Renal cortex interstitium (tissue), 15 donors: ENCODE measurements at places on chromosomes 16 and 17. TPM values are rescaled to one million over a fixed set of nuclear protein-coding genes. Genes with fewer than 3 reads are reported as not detected.
A peak's percentile ranks its signal among the peaks of the same experiment; 100 is the strongest.

DNA sequence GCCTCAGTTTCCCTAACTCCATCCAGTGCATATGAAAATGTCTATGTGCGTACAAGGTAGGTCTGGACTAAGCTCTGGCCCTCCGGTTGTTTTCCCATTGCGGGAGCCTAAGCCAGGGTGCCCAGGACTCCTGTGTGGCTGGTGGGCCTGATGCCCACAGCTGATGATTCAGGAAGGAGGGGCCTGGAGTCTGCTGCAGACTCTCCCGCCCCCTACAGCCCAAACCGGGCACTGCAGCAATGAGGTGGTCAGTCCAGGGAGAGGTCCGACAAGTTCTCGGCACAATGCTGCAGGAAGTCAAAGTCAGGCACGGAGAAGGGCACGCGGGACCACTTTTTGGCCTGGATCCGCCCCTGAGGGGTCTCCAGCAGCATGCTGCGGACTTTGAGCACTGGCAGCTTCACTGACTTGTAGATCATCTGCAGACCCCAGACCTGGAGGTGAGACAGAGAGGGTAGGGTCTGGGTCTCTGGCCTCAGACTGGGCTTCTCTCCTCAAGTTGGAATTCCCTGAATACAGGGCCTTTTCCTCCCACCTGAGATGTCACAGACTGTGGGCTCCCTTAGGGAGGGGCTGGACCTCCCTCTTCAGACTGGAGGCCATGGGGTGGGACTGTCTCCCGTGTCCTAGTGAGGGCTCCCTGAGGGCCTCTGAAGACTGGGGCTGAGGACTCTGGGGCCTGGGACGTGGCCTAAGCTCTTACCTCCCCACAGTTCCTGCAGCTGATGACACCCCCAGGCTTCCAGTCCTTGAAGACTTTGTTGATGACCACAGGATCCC lies 3.4 kb upstream of the ZNF385C start:
- DNase-seq = no peak

DNA sequence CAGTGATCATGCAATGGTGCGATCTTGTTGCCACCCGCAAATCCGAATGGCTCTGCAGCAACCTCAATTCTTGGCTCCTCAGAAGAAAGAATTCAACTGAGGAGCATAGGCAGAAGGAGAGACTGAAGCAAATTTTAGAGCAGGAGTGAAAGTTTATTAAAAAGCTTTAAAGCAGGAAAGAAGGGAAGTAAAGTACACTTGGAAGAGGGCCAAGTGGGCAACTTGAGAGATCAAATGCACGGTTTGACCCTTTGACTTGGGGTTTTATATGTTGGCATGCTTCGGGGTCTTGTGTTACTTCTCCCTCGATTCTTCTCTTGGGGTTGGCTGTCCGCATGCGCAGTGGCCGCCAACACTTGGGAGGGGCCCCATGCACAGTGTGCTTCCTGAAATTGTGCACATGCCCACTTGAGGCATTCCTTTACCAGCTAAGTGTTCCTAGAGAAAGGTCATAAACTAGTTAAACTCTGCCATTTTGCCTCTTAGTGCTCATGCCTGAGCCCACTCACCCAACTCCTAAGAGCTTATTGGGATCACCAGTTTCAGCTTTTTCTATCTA lies 36.7 kb downstream of the ZNRF1 start:
- no peak for DNase-seq

SLC6A2 gene
- 0.17 TPM for polyA plus RNA-seq

TEDC2 gene
- 8.5 TPM for polyA plus RNA-seq

OTOP2 gene
- polyA plus RNA-seq = not detected

LSM12 gene
- 37.2 TPM for polyA plus RNA-seq

KRTAP1-5 gene
- not detected for polyA plus RNA-seq

- DNase-seq = no peak
Observed at GRCh38 chr17:8155231-8155995, 3.2 kb upstream of the PER1 start.

- peak; percentile 1 for DNase-seq
Observed at GRCh38 chr17:29514792-29515191, 52.0 kb downstream of the ABHD15 start.

GRCh38 chr17:27284811-27285415 lies 9.0 kb upstream of the WSB1 start:
- DNase-seq = no peak

DNA sequence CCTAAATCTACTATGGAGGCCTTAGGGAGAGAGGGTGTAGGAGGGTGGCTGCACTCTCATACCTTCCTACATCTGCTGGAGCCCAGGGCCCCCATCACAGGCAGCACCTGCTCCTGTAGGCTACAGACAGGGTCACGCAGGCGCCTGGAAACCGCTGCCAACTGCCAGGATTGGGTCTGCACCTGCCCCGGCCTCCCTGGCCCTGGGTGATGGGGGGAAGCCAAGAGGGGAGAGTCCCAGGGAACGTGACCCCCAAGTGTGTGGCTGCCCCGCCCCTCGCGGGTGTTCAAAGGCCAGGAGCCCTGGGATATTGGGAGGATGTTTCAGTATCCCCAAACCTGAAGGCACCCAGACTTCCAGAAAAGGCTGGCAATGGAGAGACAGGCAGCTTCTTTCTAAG lies 5.6 kb upstream of the TEX19 start:
- no peak for DNase-seq

- no peak for DNase-seq
Observed at GRCh38 chr17:49819138-49819537, 28.7 kb downstream of the TAC4 start.

CCL4L2 gene
- 1.7 TPM for polyA plus RNA-seq

DNA sequence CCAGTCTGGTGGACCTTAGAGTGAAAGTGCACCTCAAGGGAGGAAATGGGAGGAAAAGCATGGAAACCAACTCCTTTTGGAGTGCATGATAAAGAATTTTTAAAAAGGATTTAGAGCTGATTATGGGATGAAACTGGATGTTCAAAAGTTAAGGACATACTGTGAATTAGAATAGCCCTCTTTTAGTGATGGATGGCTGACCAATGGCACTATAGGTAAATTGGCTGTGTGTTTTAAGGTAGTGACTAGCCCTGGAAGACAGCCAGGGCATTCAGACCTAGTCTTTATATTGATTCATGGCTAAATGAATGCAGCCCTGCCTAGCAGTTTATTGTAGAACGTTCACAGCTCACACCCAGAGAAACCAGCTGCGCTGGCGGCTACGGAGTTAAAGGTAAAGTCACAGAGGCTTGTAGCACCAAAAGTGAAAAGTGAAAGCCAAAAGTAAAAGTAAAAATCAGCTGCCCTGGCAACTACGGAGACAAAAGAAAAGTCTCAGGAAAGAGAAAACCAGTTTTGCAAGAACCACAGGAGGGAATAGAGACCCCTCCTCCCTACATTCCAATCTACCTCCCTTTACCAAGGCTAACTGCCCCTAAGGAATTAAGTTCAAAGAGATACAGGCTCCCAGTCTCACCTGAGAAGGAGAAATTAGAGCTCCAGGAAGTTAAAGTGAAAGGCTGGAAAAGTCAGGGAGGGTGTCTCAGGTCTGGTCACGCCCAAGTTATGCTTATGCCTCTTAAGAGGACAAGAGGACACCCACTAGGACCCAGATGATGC lies 21.8 kb downstream of the ACSM1 start:
- peak; percentile 40 for DNase-seq

SLC5A10 gene
- polyA plus RNA-seq = 1.1 TPM

GRCh38 chr16:4113358-4114256 lies 2.6 kb downstream of the ADCY9 start:
- DNase-seq = no peak

DNA sequence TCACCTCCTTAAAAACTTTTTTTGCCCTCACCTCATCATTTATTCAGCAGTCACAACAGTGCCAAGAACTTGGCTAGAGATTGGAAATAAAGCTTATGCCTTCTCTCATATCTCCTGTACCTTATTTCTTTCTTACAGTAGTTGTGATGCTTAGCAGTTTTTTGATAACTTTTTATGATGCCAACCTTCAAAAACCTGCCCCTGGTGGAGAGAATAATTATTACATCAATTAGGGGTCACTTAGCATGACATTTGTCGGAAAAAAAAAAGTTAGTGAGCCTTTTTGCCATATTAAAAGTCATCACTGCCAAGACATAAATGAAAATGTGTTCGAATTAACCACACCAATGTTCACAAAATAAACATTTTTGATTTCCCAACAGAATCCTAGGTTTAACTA lies 296.6 kb downstream of the WWOX start:
- DNase-seq = no peak

DNA sequence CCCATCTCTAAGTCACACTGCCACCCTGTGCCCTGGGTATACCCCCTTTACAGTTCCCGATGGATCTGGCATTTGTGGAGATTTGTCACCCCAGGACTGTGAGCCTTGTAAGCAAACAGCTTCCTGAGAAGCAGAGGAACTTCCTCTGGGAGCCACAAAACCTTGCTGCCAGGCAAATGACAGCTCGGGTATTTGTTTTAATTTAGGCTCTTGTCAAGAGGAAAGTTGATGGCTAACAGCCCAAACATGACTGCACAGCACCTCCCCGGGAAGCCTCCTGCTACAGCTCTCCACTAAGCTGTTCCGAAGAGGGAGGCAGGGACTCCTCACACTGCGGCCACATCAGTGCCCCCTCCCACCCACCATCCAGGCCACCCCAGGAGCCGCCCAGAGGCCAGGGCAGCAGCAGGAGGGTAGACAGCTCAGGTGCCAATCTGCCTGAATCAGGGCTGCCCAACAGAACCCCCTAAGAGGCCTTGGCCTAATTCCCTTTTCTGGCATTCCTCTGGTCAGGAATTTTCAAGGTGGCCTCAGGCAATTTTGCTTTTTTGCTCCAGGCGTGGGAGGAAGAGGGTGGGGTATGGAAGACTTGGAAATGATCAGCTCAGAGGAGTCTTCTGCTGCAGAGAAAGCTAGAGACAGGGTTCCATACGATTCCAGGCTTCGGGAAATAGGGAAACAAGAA lies 2.6 kb downstream of the ABR start:
- DNase-seq = no peak

- DNase-seq = no peak
Observed at GRCh38 chr16:84864326-84864955, 44.7 kb downstream of the CRISPLD2 start.

CDH1 gene
- polyA plus RNA-seq = 114 TPM

DNA sequence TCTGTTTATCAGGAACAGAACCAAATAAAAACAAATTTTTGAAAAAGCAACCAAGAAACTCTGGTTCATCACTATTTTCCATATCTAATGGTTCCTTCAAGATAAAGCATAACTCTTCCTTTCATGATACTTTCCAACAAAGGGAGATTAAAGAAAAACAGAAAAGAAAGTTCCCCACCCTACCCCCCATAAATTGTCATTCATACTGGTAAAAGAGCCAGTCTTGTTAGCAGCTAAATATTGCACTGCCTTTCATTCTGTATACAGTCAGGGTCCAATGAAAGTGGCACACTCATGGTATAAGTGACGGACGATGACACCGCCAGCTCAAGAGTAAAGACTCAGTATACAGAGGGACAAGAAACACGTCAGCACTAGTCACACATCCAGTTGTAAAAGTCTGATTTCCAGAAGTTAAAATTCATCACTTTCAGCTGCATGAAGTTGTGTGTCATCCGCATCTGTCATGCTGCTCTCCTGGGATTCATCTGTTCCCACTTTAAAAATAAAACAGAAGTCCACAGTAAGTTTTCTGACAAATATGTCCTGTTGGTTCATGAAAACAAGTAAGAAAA lies 68.5 kb downstream of the CDC27 start:
- no peak for DNase-seq

DNA sequence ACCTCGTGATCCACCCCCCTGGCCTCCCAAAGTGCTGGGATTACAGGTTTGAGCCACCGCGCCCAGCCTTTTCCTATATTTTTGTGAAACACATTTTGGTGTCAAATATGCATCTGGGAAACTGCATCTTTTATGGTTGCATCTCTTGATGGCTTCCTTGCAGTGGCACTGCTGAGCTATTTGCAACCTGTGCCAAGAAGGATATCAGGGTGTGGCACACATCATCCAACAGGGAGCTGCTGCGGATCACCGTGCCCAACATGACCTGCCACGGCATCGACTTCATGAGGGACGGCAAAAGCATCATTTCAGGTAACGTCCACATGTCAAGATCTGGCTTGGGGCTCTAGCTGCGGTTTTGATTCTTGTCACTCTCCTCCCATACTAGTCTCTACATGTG lies 16.8 kb upstream of the USP43 start:
- DNase-seq = no peak

DNA sequence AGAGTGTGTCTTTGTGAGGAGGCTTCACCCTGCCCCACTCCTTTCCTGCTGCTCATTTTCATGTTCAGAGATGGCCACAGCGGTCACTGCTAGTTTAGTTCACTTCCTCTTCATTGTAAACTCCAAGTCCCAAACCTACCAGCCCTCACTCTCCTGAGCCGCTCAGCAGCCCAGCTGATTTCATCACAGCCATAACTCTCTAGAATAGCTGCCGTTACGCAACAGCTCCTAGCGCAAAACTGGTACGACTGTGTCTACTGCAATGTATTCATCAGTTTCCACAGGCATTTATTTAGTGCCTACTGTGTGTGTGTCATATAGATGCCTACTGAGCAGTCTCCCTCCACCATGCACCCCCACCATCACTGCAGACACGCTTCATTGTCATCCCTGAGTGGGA lies 233.5 kb upstream of the RPL38 start:
- DNase-seq = no peak

DNA sequence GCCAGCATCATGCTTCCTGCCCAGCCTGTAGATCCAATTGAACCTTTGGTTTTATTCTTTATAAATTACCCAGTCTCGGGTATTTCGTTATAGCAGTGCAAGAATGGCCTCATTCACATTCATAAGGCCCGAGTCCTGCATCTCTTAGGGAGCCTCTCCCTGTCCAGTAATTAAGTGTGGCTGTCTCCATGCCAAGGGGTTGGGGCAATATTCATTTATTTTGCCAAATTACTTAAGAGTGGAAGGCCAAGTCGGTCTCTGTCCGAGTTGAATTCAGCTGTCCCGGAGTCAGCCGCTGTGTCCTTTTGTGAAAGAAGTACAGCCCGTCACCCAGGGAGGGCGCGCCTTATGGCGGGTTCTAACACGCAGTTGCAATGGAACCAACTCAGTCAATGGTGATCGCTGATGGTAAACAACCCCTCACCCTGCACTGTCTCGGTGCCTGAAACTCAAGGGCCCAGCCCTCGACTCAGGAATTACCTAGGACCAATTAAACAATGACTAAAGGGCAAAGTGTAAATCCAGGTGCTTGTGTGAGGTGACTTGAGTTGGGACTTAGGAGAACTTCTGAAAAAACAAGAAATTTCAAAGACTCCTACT lies 22.2 kb downstream of the KIAA0513 start:
- DNase-seq = no peak

NEUROD2 gene
- polyA plus RNA-seq = 0.05 TPM

CORO7 gene
- polyA plus RNA-seq = 14.7 TPM

- DNase-seq = no peak
Observed at GRCh38 chr16:66810391-66810790, 9.0 kb upstream of the TERB1 start.

INCA1 gene
- 8.0 TPM for polyA plus RNA-seq

GRCh38 chr17:70040336-70040735 lies 34.7 kb upstream of the KCNJ16 start:
- no peak for DNase-seq

RAP1GAP2 gene
- 20.7 TPM for polyA plus RNA-seq
